Stimulated activated CD4-positive, alpha-beta T cell treated with anti-CD3 and anti-CD28 coated beads, Interleukin-1b, Interleukin-23, amount 100 ng/mL, for 48 hours (primary cell): ENCODE measurements at places on chromosomes 2 and 18.
A peak's percentile ranks its signal among the peaks of the same experiment; 100 is the strongest.

DNA sequence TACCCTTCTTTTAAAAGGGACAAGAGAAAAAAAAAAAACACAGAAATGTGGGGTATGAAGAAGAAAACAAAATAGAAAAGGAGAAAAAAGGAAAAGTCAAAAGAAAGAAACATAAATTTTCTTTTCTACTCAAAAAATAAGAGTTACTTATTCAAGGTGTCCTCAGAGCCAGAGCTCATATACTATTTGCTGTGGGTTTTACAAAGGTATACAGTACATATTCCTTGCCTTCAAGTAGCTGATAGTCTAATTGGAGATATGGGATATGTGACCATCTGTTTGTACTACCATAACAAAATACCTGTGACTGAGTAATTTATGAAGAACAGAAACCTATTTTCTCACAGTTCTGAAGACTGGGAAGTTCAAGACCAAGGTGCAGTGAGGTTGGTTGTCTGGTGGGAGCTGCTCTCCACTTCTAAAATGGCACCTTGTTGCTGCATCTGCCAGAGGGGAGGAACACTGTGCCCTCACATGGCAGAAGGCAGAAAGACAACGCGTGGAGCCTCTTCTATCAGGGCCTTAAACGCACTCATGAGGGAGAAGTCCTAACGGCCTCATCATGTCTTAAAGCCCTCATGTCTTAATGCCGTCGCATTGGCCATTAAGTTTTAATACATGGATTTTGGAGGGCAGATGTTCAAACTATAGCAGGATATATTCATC lies 33.9 kb downstream of the NBAS start:
- no peak for DNase-seq

GRCh38 chr18:49926106-49926745 lies 112.9 kb upstream of the ACAA2 start:
- no peak for DNase-seq

GRCh38 chr2:79993144-79993543 lies 311.4 kb downstream of the LRRTM1 start:
- no peak for DNase-seq

DNA sequence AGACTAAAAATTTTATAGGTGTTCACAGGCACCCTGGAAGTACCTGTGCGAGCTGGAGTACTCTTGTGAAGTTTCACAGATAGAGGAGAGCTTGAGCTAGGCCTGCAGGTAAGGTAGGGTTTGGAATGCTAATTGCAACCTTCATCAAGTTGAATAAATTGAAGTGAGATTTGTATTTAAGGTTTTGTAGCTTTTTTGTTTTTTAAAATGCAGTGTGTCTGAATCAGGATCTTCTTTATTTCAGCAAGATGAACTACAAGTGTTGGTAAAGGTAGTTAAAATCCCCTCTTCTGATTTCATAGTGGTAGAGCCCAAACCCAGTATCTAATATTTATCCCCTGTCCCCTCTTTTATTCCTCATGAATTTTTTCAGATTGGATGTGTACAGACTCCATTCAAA lies 45.5 kb downstream of the MGAT5 start:
- DNase-seq, result no peak

DNA sequence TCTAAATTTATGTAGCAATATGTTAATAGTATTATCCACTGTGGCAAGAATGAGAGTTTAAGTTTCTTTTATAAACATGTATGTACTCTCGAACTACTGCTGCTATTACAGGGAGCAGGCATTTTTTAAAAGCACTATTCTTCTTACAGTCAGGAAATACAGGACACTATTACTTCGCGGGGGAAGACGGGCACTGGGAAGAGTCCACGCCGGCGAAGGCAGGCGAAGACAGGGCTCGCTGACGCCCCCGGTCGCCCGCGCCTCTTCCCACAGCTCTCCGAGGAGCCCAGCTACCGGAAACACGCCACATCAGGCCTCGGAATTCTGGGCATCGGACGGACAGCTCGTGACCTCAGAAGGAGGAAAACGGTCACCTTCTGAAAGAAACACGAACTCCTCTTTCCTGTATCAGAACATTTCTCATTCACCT lies 90.2 kb downstream of the FAM161A start:
- no peak for DNase-seq

- DNase-seq, result no peak
These were observed 1.5 kb downstream of the ZFAND2B start for GRCh38 chr2:219207884-219208740.

GRCh38 chr2:116510117-116510671 lies 1304.3 kb upstream of the DDX18 start:
- no peak for DNase-seq

DNA sequence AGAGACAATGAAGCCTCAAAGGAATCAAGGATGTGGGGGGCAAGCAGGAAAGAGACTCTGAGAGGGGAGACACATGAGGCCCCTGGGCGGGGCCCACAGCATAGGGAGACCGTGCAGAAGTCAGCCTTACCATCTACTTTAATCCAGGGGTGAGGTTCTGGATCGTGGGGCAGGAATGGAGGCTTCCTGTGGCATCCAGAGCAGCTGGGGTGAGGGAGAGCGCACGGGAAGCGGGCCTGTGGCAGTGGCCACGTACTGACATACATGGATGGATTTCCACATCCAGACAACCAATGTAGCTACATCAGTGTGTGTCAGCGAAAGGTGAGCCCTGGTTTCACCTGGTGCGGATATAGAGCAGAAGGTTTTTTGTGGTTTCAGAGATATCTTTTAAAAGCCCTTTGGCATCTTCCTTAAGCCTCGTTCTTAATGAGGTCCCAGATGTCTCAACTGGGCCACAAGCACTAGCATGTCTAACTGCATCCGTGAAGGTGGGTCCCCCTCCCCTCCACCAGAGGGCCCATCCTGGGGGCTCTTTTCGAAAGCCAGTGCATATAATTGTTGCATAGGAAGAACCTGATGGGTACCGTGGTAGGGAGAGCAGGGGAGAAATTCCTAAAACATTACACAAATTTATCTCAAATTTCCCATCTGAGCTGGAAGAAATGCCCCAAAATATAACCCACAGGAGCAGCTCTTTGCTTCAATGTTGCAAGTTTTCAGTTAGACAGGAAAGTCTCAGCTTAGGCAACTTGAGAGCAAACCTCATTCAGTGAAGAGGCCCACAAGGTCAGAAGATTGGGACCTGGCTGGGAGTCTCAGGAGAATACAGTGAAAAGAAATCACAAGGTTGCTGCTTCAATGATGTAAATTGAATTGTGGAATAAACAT lies 90.9 kb downstream of the SP3 start:
- no peak for DNase-seq

DNA sequence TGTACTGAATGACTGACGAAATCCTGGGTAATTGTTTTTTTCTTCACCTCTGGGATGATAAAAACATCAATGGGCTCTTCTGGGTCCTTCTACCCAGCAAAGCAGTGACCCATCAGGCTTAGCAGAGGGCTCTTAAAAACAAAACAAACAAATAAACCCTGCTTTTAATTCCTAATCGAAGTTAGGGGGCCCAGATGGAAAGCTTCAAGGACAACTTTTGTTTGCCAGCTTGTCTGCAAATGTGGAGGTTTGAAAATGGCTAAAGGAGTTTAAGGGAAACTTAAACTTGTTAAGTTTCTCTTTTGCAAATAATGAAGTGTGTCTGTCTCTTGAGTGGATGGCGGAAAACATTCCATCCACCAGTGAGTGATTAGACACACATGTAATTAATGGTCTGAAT lies 327.2 kb downstream of the SATB2 start:
- DNase-seq, result no peak

- peak; percentile 55 for DNase-seq
These were observed 226.2 kb upstream of the TNP1 start for GRCh38 chr2:217086038-217086522.

- DNase-seq, result no peak
These were observed 199.3 kb upstream of the GALNT5 start for GRCh38 chr2:157058161-157058560.

DNA sequence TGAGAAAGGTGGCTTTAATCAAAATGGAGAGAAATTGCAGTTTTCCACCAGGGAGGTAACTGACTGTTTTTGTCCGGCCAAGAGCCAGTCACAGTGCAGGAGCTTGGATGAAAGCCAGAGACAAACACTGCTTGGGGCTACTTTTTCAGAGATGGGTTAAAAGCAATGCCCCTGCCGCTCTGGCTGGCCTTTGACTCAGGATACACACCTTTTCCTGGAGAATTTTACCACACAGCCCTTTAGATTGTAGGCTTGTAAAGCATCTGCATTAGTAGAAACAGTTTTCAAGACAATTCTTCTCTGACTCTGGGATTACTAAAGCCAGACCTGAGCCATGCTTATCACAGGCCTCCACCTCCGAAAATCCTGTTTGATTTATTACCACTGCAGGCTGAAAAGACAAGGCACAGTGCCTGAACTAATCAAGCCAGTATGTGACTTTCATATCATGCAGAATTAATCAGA lies 79.7 kb downstream of the CCBE1 start:
- no peak for DNase-seq

- peak; percentile 35 for DNase-seq
These were observed 20.8 kb upstream of the MGAT5 start for GRCh38 chr2:134232868-134233727.

DNA sequence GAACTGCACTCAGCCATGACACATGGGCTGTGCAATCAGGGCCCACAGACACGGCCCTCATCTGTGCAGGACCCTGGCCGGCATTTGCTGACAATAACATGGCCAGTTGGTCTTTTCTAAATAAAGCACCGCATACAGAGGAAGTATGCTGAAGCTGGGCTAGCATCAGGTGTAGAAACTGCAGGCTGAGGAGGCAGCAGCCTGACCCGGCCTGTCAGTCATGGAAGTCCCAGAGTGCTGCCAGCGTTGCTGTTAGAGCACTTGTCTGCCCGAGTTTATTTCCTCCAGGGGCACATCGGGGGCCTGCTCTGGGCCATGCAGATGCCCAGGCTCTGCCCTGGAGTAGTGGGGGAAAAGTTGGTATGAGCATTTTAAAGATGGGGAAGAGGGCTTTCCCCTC lies 4.1 kb upstream of the PTPN18 start:
- DNase-seq, result no peak
